ENCODE measurements at places on chromosomes 11 and 22. TPM values are rescaled to one million over a fixed set of nuclear protein-coding genes. Genes with fewer than 3 reads are reported as not detected.

- no peak for DNase-seq
These were observed 128.7 kb downstream of the MPPED1 start for GRCh38 chr22:43540529-43540923.

DNA sequence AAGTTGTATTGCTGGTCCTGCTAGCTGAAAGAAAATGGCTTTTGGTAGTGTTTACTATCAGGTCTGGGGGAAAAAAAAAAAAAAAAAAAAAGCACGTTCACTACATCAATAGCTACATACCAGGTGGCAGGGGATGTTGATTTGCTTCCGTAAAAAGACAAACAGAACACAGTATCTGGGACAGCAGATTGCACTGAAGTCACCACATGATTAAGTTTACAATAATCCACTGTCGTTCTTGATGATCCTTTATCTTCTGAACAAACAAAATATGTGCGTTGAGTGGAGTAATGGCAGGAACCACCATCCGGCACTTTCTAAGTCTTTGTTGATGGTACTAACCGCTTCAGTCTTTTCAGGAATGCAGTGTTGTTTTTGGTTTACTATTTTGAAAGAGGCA is 48.7 kb downstream of the DDX6 start:
- DNase-seq: no peak

Gene KBTBD4
- 33.7 TPM for total RNA-seq

Gene KRTAP5-7
- not detected for total RNA-seq

- DNase-seq: peak; percentile 10
These were observed 19.7 kb downstream of the CXCR5 start for GRCh38 chr11:118903204-118904015.

Gene MISFA
- 4.5 TPM for total RNA-seq

- DNase-seq: no peak
These were observed 178.8 kb upstream of the ARHGAP20 start for GRCh38 chr11:110890995-110891394.

Gene GGTLC2
- not detected for total RNA-seq

DNA sequence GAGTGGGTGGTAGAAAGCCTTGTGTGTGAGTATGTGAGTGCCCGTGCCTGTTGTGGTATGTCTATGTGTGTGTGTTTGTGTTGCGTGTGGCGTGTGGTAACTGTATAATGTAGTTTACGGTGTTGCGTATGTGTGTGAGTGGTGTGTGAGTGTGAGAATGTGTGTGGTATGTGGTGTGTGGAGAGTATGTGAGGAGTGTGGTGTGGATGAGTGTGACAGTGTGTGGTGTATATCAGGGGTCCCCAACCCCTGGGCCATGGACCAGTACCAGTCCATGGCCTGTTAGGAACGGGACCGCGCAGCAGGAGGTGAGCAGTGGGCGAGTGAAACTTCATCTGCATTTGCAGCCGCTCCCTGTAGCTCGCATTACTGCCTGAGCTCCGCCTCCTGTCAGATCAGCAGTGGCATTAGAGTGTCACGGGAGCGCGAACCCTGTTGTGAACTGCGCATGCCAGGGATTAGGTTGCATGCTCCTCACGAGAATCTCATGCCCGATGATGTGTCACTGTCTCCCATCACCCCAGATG is 5.7 kb downstream of the UPK3A start:
- peak; percentile 91 for DNase-seq

- no peak for DNase-seq
These were observed 4.7 kb downstream of the TCIRG1 start for GRCh38 chr11:68043349-68044144.

GRCh38 chr11:386483-386882 is 7.5 kb upstream of the PKP3 start:
- DNase-seq: no peak

Gene C22orf31
- total RNA-seq: not detected

GRCh38 chr11:95084509-95084908 is 5.1 kb upstream of the ENDOD1 start:
- no peak for DNase-seq

GRCh38 chr11:34311126-34311525 is 46.7 kb downstream of the ABTB2 start:
- peak; percentile 26 for DNase-seq

Gene SSH3
- total RNA-seq: 15.7 TPM

GRCh38 chr11:44467413-44467812 is 98.0 kb upstream of the CD82 start:
- DNase-seq: no peak
